Stimulated activated CD8-positive, alpha-beta memory T cell treated with anti-CD3 and anti-CD28 coated beads, Interleukin-7, amount 100 ng/mL, for 4 hours (primary cell): ENCODE measurements at places on chromosomes 16 and 17.

DNA sequence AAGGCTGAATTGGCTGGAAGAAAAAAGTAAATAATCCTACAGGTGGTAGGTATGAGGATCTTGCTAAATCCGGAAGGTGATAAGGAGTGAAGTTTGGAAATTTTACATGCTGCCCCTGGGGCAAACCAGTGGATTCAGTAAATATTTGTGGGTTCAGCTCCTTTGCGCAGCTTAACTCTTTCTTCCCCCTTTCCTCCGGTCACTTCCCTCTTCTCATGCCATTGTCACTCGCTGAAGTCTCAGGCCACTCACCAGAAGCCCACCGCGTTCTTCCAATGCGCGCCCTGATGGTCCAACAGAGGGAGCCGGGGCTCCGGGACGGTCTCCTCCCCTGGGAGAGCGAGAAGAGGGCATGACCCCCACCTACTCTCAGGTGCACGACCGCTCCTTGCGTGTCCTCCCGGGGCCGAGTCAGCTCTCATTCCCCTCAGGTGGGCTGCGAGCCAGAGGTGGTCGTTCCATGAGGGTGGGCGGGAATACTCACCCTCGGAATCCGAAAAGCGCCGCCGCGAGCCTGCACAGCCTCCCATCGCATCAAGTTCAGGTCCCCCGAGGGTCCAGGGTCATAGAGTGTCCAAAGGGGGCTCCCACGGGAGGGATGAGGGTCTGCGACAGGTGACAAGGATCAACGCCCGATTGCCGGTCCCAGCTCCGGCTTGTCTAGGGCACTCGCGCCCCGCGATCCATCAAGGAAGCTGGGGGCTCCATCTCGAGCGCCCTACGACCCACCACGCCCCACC is 474 bp downstream of the CLN3 start:
- no peak for DNase-seq

DNA sequence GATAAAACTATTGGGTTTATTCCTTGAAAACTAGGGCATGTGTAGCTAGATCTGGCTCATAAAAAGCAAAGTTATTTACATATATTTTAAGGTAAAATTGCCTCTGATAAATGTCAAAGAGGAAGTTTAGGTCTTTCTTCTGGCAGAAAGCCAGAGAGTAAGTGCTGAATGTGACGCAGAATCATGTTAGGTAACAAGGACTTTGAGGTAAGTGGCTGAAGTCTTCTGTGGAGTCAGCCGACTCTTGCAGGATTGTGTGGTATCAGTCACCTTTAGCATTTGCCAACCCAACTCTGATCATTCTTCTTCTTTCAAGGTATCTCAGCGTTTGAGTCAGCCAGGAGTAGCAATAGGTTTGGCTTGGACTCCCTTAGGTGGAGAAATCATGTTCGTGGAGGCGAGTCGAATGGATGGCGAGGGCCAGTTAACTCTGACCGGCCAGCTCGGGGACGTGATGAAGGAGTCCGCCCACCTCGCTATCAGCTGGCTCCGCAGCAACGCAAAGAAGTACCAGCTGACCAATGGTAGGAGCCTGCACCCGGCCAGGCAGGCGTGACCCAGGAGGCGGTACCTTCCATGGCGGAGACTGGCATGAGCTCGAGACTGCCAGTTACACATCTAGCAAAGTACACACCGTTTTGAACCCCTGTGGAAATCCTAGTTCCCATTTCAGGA is 37.9 kb downstream of the SIAH1 start:
- no peak for DNase-seq

GRCh38 chr17:17151962-17152361 is 54.2 kb downstream of the PLD6 start:
- DNase-seq, result no peak

GRCh38 chr17:38800237-38800760 is 943 bp upstream of the PIP4K2B start:
- no peak for DNase-seq

GRCh38 chr16:68644715-68645493 is at the start of gene CDH3:
Gene CDH3 (plus strand): TSS chr16:68645310. CDS start chr16:68645380, 70 bp downstream.
- no peak for DNase-seq

DNA sequence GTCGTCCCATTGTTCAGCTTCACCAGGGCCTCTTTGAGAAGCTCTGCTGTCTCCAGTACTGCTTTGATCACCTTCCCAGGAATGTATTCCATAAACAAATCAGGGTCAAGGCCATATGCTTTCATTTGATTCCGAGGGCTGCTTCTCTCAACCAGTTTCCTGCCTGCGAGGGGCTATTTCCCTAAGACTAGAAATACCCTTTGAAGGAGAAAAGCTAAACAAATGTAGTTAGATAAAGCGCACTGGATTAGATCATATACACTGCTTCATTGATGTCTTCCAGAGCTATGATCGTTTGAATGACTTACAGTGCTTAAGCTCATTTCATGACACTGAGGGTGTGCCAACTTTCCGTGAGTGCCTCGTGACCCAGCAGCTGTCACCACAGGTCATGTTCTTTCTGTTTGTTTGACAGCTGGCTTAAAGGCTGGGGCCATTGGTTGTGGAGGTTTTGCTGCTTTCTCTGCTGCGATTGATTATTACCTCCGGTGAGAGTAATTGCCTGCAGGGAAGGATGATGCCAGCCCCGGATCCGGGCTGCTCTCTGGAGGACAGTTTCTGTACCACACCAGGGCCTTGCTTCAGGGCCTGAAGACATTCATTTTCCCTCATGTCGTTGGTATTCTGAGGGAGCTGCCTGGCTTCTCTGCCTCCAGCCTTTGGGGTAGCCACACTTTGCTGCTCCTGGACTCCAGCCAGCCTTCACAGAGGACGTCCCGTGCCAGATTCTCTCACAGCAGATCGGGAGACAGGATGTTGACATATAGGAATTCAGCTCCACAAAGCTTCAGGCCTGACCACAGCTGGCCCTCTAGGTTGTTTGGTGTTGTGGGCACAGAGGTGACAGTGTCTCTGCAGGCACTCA is 3.9 kb downstream of the TIMM22 start:
- DNase-seq, result no peak

DNA sequence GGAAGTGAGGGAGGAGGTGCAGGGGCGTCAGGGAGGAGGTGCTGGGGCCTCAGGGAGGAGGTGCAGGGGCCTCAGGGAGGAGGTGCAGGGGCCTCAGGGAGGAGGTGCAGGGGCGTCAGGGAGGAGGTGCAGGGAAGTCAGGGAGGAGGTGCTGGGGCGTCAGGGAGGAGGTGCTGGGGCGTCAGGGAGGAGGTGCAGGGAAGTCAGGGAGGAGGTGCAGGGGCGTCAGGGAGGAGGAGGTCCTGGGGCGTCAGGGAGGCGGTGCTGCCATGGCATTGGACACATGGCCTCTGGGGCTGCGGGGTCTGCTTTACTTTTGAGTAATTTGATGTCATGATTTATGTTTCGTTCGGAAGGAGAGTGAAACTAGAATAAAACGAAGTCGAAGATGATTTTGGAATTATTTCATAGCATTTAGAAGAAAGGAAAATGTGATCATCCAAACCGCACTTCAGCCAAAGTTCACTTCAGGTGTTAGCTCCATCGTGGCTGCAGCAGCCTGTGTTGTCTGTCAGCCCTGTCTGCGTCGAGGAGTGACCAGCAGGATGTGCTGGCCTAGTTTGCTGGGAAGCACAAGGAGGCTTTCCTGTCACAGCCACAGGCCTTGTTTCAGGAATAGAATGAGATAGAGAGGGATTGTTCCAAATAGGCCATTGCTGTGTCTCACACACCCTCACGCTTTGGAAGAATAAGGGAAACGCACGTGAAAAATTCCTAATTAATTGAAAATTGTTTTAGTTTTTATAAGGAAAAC is 42.8 kb downstream of the RAB11FIP3 start:
- DNase-seq, result no peak

GRCh38 chr17:59668816-59669215 is 38.4 kb downstream of the PTRH2 start:
- no peak for DNase-seq

GRCh38 chr17:76556765-76557367 is 17.0 kb downstream of the PRCD start:
- DNase-seq, result no peak

- no peak for DNase-seq
Measured at GRCh38 chr16:84324434-84325262, 30.0 kb downstream of the WFDC1 start.

DNA sequence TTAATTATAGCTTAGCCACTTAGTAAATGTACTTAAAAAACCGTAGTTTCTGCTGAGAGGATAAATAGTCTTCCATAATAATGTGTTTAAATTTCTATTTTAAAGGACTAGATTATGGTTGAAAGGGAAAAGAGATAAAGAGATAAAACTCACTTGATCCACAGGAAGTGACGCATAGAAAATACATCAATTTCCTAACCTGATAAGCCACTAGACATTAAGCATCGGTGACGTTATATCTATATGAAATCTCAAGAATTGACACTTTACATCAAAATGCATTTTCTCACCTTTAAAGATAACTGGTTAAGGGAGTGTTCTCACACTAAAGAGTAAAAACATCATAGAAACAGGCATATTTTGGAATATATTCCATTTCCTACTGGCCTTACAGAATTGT is 5.8 kb downstream of the FBXO47 start:
- DNase-seq, result no peak
